ENCODE measurements at places on chromosomes 2 and 18.

- no peak for DNase-seq
Measured at GRCh38 chr18:28208268-28208667, 31.3 kb upstream of the CDH2 start.

GRCh38 chr2:27016801-27017325, 15.9 kb upstream of the TMEM214 start:
- DNase-seq, result peak; percentile 68

DNA sequence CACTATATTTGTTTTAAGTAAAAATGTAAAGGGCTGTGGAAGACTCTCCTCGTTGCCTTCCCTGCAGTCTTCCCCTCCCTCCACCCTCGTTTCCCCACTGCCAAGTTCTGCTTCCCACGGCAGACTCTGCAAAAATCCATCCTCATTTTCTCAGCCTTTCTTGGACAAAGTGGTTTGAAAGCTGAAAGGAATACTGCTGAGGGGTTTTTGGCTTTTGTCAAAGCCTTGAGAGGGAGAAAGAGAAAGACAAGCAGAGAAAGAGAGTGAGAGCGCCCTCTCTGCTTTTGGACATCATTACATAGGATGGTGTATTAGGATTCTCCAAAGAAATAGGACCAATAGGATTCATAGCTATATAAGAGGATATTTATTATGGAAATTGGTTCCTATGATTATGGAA, 455.9 kb upstream of the SOX11 start:
- no peak for DNase-seq

DNA sequence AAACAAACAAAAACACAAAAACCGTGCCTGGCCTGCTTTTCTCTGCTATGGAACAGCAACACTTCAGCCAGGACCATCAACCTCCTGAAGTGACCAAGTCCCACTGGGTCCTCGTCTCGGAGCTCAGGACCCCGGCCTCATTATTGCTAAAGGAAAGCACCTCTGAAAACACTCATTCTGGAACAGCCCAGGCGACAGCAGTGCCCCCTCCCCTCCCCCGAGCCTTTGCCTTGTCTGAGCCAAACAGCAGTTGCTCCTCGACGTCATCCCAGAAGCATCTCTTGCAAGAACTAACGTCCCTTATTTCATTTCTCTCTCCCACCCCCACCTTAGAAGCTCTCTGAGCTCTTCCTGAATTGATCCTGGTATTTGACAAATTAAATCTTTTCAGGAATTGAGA, 27.4 kb downstream of the APCDD1 start:
- DNase-seq, result no peak

- DNase-seq, result no peak
Measured at GRCh38 chr18:55559739-55560138, 28.3 kb downstream of the TCF4 start.

DNA sequence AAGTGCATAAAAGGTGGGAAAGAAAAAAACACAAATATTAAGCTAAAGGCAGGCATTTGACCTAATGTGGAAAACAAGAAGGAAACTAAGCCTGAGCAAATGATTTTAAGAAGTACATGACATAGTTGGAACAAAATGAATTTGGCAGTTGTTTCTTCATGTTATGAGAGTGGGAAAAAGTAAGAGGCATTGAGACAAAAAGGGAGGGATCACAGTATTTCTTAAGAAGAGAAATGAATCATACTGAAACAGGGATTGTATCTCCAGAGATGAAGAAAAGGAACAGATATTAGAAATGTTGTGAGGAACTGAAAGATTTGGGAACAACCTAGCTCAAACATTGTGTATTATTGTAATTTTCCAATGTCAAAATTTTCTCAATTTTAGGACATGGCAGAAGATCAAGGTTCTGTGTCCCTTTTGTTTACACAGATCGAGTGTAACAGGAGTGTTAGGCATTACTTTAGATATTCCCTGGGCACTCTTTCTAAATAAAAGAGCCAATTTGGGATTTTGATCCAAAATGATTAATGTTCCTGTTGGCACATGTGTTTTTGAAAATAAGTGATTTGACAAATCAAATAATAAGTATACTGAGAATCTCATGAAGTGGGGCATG, 98.6 kb downstream of the CALCRL start:
- no peak for DNase-seq

DNA sequence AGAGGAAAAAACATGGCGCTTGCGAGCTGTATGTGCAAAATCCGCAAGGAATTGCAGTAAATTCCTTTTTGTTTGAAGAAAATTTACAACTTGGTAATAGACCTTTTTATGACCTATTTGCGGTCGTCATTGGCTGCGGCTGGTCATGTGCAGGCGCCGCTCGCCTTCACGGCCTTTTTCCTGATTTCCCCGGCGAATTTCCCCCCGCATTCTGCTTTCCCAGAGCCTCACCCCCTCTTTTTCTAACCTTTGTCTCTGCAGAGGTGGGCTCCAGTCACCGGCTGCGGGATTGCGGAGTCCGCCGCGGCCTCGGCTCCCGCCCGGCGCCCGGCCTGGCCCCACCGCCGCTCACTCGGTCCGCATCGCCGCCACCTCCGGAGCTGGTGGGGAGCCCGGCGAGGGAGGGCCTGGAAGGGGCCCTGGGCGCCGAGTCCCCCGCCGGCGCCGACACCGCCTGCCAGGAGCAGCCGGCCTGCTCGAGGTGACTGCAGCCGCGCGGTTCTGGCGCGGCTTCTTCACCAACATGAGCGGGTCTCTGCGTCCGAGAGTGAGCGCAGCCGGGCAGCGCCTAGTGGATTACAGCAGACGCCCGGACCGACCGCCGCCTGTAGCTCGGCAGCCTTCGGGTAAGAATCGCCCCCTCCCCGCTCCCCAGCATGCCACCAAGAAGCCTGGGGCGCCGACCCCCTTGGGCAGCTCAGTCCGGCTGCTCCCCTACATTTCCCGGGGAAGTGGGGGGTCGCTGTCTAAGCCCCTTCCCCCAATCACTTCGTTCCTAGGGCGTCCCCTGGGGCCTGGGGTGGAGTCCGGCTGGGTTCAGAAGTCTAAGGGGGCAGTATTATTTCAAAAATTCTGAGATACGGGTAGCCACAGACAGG, 7.1 kb downstream of the HOXD8 start:
- no peak for DNase-seq

DNA sequence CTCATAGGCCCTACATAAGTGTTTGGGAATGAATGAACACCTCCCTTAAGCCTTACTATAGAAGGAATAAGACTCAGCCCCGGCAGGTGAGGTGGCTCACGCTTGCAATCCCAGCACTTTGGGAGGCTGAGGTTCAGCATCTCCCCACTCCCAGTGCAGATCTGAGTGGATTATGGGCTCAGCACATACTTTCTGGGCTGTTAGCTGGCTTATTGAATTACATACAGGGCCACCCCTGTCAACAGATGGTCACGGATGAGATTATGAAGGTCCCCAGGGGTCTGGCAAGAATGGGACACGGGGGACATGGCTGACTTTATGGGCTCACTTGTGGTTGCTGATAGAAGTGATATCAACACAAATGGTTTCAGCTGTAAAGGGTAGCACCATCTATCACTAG, 322.3 kb downstream of the TSN start:
- DNase-seq, result no peak

DNA sequence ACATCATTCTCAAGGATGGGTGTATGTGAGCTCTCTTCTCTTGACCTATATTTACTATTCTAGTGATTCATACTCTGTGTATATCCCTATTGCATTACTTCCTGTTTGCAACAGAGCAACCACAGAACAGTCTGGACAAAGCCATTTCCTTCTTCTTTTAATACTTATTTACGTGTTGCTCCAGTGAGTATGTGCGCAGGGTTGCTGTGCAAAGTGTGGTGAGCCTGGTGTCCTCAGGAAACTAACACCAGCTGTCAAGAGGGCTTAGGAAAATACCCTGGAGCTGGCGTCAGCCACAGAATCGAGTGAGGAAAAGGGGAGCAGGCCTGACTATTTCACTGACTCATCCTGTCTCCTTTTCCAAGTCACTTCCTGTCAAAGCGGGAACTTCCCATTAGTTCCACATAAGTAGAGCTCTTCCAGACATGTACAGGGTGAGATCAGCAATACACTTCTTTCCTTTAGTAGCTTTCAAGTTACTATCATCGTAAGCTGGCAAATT, 214.1 kb upstream of the COPS8 start:
- DNase-seq, result no peak

DNA sequence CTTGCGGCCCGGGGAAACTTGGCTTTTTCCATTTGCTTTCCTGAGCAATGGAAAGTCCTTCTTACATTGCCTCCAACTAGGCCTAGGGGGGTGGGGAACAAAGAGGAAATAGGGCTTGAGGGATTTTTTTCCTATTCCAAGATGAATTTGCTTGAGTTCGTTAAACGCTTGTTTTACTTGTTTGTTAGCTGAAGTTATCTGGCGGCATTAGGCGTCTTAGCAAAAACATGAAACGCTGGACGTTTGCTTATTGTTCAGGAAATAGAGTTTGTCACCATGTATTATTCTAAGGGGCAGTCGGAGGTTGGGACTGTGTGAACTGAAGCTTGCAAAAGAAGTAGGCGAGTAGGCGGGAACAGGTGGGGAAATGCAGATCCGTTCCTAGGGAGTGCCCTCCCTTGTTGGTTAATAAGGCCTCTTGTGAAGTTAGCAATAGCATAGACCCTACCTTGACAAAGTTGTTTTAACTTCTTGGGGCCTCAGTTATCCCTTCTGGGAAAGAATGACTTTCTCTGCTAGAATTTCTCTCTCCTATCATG, 1.9 kb downstream of the CABLES1 start:
- DNase-seq, result no peak

DNA sequence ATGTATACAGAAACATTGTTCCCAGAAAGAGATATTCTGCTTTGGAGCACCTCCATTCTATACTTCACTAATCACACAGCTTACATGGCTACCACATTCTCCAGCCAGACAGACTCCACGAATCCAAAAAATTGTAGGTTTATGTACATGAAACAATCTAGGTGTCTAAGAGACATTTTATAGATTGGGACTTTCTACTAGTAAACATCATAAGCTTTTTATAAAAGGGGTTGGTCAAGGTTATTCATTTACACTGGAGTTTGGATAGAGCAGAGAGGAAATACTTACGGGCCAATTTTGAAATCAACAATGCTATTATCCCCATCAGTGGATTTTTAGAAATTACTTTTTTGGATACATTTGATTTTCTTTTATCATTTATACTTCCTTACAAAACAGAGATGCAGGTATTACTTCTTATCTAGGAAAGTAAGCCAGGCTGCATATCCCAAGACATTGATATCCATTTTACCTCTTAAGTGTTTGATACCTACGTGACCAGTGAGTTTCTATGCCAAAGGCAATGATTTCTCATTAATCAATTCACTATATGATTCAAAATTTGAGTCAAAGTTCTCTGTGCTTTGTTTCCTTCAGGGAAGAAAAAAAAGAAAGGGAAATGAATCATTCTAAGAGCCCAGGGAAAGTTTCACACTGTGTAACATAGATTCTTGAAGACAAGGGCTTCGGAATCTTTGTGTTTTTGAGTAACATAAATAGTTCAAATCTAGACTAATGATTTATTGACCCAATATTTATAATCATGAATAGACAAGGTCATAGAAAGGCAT, 140.5 kb downstream of the PTH2R start:
- DNase-seq, result no peak

DNA sequence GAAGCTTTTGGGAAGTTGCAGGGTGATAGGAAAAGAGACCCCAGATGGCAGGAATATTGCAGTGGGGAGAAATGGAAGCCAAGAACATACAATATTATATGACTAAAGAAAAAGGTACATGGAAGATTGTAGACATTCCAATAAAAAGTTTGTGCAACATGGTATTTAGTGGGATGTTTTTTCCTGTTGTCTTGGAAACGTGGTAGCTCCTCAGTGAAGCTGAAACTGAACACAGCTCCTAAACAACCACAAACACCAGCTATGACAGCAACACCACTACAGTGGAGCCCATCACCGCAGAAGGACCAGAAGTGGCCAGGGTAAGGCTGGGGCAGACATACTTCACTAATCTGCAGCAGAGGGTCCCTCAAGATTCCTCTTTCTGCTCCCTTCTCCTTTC, 246.8 kb downstream of the CDH20 start:
- DNase-seq, result no peak

GRCh38 chr2:21837168-21837960, 713.6 kb downstream of the TDRD15 start:
- no peak for DNase-seq

DNA sequence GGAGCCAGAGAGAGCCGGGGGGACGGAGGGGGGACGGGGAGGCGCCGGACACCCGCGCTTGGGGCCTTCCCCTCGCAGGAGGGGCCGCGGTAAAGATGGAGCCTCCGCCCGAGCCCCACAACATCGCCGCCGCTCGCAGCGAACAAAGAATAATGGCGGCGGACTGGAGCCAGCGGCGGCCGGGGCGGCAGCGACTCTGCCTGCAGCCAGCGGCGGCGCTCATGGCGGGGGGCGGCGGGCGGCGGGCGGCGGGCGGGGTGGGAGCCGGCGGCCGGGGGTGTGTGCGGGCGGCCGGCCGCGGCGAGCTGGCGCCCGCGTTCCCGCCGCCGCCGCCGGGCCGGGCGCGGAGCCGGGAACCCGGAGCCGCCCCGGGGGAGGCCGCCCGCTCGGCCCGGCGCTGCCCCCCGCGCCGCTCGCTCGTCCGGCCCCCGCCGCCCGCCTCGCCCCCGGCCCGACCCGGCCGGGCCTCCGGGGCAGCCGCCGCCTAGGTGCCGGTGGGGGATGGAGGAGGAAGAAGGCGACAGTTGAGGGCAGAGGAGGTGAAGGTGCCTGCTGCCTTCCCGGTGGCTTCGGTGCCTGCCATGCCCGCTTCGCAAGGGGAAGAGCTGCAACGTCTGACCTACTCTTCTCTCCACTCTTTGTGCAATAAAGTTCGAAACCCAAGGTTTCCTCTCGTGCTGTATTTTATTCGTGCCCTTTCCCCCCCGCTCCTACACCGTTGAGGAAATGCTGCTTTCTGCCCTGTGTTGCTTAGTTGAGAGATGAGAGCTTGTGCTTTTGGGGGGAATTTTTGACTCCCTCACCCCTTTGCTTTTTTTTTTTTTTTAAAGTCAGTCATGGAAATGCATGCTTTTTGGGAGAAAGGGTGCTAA, 634 bp downstream of the CREB1 start:
- peak; percentile 41 for DNase-seq

- DNase-seq, result peak; percentile 66
Measured at GRCh38 chr18:48541026-48541746, 2.4 kb downstream of the CTIF start.

DNA sequence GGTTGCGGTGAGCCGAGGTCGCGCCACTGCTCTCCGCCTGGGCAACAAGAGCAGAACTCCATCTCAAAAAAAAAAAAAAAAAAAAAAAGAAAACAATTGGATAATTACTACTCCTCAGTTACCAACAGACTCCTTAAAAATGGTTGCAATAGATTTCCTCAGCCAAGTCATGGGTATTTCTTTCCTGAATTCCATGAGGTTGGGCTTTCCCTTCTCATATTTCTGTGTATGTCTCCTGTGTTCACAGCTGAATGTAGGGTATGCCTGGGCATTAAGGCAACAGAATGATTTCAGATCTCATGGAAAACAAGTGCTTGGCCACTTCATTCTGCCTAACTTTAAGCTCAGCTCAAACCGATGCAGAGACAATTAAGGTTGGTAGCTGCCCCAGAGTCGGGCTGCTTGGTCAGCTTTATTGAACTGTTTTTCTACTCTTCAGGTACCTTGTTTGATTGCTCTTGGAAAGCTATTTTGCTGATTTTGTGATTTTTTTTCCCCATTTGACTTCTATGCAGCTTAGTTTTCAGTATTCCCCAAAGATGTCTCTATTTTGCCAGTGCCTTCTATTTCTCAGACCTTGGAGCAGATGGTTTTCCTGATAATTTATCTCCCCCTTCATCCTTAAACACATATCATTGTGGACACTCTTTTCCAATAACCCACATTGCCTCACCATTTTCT, 24.8 kb downstream of the KIF5C start:
- no peak for DNase-seq

- no peak for DNase-seq
Measured at GRCh38 chr2:64930258-64930671, 58.9 kb upstream of the SLC1A4 start.

- DNase-seq, result no peak
Measured at GRCh38 chr2:180728928-180729559, 251.4 kb upstream of the UBE2E3 start.

Data from GM10248 (cell line).